Thymus (tissue), 14 donors: ENCODE measurements at places on chromosomes 4 and X. TPM values are rescaled to one million over a fixed set of nuclear protein-coding genes. Genes with fewer than 3 reads are reported as not detected.

Gene HS3ST1
- 1.5 TPM for total RNA-seq

Gene MTMR8
- total RNA-seq = 2.1 TPM

Gene RIPPLY1
- total RNA-seq = not detected

Gene MAGEA10
- not detected for total RNA-seq
